Right forelimb (tissue), 1 donor: ENCODE measurements at places on chromosomes 3 and 15.

DNA sequence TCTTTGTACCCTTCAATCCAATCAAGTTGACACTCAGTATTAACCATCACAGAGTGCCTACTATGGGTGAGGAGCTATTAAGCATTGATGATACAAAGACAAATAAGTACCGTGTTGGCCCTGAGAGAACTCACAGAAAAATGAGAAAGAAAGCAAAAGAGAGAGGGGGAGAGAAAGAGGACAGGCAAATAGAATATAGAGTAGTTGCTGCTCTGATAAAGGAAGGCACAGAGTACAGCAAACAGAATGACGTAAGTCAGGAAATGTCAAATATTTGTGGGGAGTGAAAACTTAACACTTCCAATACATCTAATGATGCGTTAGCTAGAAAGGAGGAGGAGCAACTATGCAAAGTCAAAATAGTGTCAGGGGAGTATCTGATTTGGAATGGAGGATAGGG is 320.6 kb upstream of the KCNH8 start:
- no peak for DNase-seq

GRCh38 chr15:94298364-94298763 is 67.0 kb downstream of the MCTP2 start:
- DNase-seq: no peak

DNA sequence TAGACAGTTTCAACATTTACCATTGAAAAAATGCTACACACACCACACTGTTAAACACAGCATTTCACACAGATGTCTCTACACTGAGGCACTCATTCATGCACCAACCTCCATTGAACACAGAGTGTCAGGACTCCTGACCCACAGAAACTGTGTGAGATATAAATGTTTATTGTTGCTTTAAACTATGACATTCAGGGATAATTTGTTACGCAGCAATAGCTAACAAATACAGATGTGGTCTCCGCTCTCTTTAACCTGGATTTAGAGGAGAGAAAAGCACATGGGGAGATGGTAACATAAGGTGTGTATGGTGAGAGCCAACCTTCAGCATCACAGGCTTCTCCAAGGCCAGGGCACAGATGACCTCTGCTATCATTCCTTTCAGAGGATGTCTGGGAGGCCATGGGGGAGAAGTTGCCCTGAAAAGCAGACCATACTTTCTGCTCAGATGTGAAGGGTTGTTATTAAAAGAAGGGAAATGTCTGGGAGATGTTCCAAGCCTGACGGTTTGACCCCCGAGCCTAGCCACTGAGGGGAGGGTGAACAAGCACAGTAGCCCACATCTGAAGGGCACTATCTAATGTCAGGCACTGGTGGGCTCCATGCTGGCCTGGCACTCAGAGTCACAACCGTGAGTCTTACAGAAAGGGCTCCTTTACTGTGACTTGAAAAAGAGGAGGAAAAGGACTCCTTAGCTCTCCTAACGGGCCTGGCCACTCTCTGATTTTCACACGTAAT is 284.5 kb upstream of the TLE3 start:
- DNase-seq: no peak

GRCh38 chr15:101171954-101172353 is 79.9 kb downstream of the CHSY1 start:
- DNase-seq: no peak

DNA sequence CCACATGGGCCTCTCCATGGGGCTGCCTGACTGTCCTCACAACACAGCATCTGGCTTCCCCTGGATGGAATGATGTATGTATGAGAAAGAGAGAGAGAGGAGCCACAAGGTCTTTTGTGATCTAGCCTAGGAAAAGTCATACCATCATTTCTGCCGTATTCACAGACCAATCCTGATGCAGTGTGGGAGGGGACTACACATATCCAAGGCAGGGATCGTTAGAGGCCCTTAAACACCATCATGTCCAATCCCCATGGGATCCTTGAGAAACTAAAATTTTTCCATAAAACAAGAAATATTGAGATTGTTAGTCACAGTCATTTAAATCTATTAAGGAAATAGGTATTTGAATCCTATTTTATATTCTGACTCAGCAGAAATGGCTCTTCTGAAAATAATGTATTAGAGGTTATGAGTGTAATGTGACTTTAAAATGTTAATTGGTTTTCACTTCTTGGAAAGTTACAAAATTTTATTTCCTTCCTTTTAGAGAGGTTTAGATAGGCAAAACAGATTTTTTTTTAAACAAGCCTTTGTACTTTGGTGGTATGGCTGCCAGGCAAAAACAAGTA is 65.1 kb upstream of the TSC22D2 start:
- no peak for DNase-seq

DNA sequence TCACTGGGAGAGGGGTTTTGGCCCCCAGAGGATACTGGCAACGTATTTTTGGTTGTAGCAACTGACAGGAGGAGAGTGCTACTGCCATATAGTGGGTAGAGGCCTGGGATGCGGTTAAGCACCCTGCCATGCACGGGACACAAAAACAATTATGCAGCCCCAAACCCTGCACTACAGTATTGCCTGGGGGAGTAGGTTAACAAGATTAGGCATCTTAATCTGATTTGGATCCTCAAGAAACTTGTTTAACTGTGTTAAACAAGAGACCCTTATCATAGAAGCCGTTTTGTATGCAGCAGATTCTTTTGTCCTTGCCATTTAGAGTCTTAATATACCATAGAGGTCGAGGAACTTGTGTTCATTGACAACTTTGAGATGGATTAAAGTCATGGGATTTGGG is 3.4 kb downstream of the PHLDB2 start:
- DNase-seq: no peak

GRCh38 chr3:148309390-148310035 is 388.2 kb upstream of the AGTR1 start:
- no peak for DNase-seq

DNA sequence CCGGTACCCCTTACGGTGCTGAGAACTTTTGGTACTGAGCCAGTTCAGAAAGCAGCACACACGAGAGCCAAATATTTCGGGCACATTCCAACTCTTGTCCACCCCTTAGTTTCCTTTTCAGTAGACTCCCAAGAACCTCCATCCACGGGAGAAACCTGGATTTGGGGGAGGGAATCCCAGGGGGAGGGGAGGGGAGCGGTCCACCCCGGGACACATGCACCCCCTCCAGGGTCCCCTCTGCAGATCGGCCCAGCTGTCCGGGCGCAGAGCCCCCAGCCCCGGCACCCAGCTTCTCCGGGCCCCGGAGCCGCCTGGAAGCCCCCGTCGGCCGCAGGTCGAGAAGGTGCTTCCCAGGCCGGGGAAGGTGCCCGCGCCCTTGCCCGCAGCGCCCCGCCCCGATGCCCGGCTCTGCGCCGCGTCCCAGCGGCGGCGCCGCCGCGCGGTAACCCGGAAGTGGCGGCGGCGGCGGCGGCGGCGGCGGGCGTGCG is 455 bp upstream of the ABHD17C start:
- DNase-seq: peak; percentile 60

DNA sequence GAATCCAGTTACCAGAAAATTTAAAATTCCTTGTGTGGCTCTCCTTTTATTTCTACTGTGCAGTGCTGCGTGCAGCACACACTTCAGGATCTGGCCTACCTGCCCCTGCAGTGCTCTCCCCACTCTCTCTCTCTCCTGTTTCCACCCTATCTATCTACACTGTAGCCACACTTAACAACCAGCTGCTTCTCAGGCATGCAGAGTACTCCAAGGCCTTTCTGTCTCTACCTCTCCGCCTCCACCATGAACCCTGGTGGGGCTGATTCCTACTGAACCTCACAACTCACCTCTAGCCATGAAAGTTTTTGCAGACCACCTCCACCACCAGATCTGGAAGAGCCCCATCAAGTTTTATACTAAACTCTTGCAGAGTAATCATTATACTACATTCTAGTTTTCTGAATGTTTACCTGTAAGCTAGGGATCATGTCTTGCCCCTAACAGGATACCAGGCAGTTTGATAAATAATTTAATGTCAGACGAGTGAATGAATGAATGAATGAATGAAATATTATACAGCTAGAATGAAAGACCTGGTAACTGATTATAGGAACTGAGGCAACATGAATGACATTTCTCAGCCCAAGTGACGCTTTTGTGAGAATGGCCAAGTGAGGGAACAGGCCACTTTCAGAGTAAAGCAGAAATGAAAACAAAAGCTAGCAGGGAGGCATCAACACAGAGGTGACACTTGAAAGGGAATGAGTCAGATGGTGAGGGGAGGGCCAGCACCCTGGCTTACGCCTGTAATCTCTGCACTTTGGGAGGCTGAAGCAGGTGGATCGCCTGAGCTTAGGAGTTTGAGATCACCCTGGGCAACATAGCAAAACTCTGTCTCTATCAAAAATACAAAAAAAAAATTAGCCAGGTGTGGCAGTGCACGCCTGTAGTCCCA is 363.5 kb downstream of the FOXP1 start:
- no peak for DNase-seq

- DNase-seq: no peak
These were observed 59.1 kb upstream of the SPRED1 start for GRCh38 chr15:38193496-38193895.

- no peak for DNase-seq
These were observed 63.2 kb upstream of the NEDD4 start for GRCh38 chr15:56056626-56057025.

- no peak for DNase-seq
These were observed 156.8 kb upstream of the PDZRN3 start for GRCh38 chr3:73781541-73781940.
